ENCODE measurements at places on chromosomes 3 and 15. TPM values are rescaled to one million over a fixed set of nuclear protein-coding genes. Genes with fewer than 3 reads are reported as not detected.

The PROS1 gene
- 10.8 TPM for total RNA-seq

The LRRC31 gene
- total RNA-seq: not detected

The RAD18 gene
- 13.6 TPM for total RNA-seq

The IGSF11 gene
- 4.6 TPM for total RNA-seq

The TMEM40 gene
- total RNA-seq: 0.28 TPM

The CLDN18 gene
- total RNA-seq: not detected

The LRTM1 gene
- not detected for total RNA-seq

The GHSR gene
- total RNA-seq: not detected

The NFKBIZ gene
- total RNA-seq: 8.5 TPM

The GASK1A gene
- not detected for total RNA-seq
